ENCODE measurements at places on chromosomes 4 and X. TPM values are rescaled to one million over a fixed set of nuclear protein-coding genes. Genes with fewer than 3 reads are reported as not detected.
A peak's percentile ranks its signal among the peaks of the same experiment; 100 is the strongest.

GRCh38 chr4:63814171-63814964 lies 594.9 kb downstream of the TECRL start:
- DNase-seq, result no peak
- no peak overlapping the region for H3K4me3 ChIP-seq
- H3K27me3 ChIP-seq, result no peaks in the 10 kb centered on the region
- H3K27ac ChIP-seq, result no peak overlapping the region
- no peaks in the 10 kb centered on the region for H3K36me3 ChIP-seq

- DNase-seq, result peak; percentile 60
- peak overlapping the region; percentile 87 for H3K27ac ChIP-seq
- H3K4me3 ChIP-seq, result peak overlapping the region; percentile 68
- H3K36me3 ChIP-seq, result no peaks in the 10 kb centered on the region
- H3K27me3 ChIP-seq, result no peaks in the 10 kb centered on the region
Measured at GRCh38 chr4:98260047-98260578, 1.1 kb upstream of the RAP1GDS1 start.

GRCh38 chr4:35900286-35901243 lies 343.7 kb downstream of the ARAP2 start:
- H3K4me1 ChIP-seq, result no peaks in the 10 kb centered on the region
- DNase-seq, result no peak
- H3K4me3 ChIP-seq, result no peak overlapping the region

GRCh38 chr4:164396439-164396838 lies 357.5 kb upstream of the SMIM31 start:
- H3K27me3 ChIP-seq, result no peaks in the 10 kb centered on the region
- no peaks in the 10 kb centered on the region for H3K4me1 ChIP-seq
- no peak overlapping the region for H3K27ac ChIP-seq

DNA sequence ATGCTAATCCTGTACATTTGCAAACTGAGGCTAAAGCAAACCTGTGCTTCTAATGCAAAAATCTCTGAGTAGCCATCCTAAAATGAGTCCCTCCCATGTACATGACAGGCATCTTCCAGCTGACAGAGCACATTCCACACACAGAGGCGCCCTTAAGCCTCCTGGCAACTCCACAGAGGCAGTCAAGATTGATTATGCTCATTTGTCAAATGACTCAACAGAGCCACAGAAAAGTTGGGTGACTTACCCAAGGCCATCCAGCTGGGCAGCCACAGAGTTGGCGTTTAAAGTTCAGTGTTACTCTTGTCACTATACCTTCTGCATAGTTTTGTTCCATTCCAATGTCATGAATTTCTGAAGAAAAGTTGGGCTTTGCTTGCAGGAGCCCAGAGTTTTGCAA lies 394.6 kb upstream of the FGF13 start:
- no peaks in the 10 kb centered on the region for H3K27me3 ChIP-seq
- no peak for DNase-seq
- H3K4me3 ChIP-seq, result no peak overlapping the region
- no peaks in the 10 kb centered on the region for H3K36me3 ChIP-seq

- no peak overlapping the region for H3K4me3 ChIP-seq
- H3K4me1 ChIP-seq, result no peaks in the 10 kb centered on the region
- H3K27me3 ChIP-seq, result no peaks in the 10 kb centered on the region
- no peaks in the 10 kb centered on the region for H3K36me3 ChIP-seq
Measured at GRCh38 chrX:47607091-47607490, 12.6 kb downstream of the SYN1 start.

DNA sequence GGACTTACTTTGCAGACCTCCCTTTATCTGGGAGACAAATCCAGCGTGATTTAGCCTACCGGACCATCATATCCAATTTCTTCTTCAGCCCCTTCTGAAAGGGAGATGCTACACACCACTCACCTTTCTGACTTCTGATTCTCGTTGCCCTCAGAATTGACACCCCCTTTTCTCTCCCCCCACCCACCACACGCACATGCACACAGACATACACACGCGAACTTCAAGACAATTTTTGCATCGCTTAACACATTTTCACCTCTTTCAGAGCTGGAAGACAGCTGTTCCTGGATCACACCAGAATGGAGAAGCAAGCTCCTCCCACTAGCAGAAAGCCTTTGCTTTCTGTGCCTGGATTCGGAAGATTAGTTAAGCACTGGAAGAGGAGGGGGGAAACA lies 1.0 kb upstream of the SNCA start:
- no peaks in the 10 kb centered on the region for H3K36me3 ChIP-seq
- no peak overlapping the region for H3K27ac ChIP-seq

DNA sequence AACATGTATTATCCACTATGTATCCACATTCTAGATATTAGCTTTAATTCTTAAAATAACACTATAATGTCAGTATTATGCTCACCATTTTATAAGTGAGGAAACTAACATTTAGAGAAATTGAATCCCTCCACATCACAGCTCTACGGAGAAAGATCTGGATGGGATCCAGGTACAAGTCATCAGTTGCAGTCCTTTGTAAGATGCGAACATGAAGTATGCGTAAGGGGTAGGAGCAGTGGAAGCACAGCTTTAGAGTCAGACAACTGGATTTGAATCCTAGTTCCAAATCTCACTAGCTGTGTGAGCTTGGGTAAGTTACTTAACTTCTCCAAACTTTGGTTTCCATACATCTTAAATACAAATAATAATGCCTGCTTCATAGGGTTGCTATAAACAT lies 162.5 kb downstream of the ATP10D start:
- no peak for DNase-seq
- H3K4me1 ChIP-seq, result no peaks in the 10 kb centered on the region
- H3K27me3 ChIP-seq, result no peaks in the 10 kb centered on the region
- H3K4me3 ChIP-seq, result no peak overlapping the region

DNA sequence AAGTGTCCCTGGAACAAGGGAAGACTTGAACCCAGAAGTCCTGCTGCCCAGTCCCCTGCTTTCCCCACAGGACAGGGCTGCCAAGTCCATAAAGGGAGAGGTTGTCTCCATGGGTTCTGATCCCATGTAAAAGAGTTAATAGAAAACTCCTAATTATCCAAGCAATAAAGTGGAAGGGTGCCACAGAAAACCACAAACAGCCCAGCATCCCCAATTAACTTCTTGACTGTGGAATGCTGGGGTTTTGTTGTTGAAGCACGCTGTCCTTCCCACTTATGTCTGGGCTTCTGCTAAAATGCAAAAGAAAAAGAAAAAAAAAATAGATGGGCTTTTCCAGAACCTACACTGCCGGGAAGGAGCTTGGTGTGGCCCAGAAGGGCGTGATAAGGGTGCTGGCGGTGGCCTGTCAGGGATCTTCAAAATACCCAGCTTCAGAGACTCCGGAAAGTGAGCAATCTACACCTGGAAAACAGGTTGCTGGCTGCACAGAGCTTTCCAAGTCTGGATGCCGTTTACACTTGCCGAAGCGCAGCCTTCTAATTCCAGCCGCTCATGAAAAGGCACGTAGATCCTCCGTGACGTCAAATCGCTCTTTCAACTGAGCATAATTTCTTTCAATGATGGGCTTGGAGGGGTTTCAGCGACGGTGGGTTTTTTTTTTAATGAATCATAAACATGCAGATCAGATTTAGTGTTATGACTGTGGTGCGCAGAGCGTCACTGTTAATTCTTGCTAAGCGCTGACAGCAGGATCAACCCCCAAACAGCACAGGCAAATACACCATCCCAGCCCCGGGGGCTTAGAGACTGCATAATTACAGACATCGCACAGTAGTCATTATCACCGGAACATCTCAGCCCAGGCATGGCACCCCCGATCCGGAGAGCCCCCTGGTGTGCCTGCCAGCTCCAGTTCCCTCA lies 197.6 kb downstream of the BCOR start:
- H3K4me3 ChIP-seq, result no peak overlapping the region
- H3K36me3 ChIP-seq, result no peaks in the 10 kb centered on the region
- H3K27me3 ChIP-seq, result no peaks in the 10 kb centered on the region
- DNase-seq, result no peak
- peaks cover 2% of the 10 kb centered on the region for H3K4me1 ChIP-seq
- no peak overlapping the region for H3K27ac ChIP-seq

DNA sequence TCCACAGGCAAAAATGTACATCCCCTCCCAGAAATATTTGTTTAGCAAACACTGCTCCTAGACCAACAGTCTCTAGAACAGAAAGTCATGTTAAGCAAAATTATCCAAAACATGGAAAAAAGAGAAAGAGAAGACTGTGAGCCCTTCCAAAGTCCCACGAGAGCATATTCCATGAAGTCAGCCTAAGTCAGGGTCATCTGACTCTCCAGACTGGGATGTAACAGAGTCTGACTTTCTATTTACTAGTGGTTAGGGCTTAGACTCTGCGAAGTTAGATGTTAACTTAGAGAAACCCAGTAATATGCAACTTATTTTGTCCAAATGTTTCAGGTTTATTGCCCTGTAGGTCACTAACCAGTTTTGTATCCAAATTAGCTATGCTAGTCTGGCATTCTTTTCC lies 102.3 kb downstream of the MID1 start:
- H3K4me1 ChIP-seq, result peaks cover 11% of the 10 kb centered on the region
- H3K4me3 ChIP-seq, result no peak overlapping the region
- DNase-seq, result no peak
- H3K27ac ChIP-seq, result no peak overlapping the region
- H3K27me3 ChIP-seq, result no peaks in the 10 kb centered on the region

DNA sequence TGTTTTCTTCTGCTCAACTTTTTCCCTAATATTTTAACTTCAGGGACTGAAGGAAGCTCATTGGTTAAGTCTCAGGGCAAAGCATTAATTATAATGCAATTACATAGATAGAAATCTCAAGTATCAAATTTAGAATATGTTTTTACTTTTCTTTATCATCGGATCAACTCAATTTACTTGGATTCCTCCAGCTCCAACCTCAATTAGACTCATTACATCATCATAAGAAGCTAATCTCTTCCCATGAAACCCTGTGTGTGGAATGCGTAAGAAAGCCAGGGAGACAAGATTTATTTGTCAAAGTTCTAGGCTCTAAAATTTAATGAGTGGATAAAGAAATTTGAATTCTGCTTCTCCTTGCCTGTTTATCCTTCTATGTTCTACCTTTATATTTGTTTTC lies 918.4 kb downstream of the ADGRL3 start:
- DNase-seq, result no peak
- no peak overlapping the region for H3K27ac ChIP-seq
- no peaks in the 10 kb centered on the region for H3K27me3 ChIP-seq
- H3K36me3 ChIP-seq, result no peaks in the 10 kb centered on the region
- no peak overlapping the region for H3K4me3 ChIP-seq

GRCh38 chrX:10477525-10477924 lies 142.9 kb downstream of the MID1 start:
- H3K36me3 ChIP-seq, result no peaks in the 10 kb centered on the region
- no peak overlapping the region for H3K4me3 ChIP-seq
- H3K27ac ChIP-seq, result no peak overlapping the region
- DNase-seq, result no peak

- H3K27ac ChIP-seq, result no peak overlapping the region
- H3K36me3 ChIP-seq, result no peaks in the 10 kb centered on the region
- H3K4me3 ChIP-seq, result no peak overlapping the region
- no peaks in the 10 kb centered on the region for H3K27me3 ChIP-seq
- H3K4me1 ChIP-seq, result no peaks in the 10 kb centered on the region
- DNase-seq, result peak; percentile 36
Measured at GRCh38 chr4:141307241-141307689, 86.6 kb downstream of the ZNF330 start.

DNA sequence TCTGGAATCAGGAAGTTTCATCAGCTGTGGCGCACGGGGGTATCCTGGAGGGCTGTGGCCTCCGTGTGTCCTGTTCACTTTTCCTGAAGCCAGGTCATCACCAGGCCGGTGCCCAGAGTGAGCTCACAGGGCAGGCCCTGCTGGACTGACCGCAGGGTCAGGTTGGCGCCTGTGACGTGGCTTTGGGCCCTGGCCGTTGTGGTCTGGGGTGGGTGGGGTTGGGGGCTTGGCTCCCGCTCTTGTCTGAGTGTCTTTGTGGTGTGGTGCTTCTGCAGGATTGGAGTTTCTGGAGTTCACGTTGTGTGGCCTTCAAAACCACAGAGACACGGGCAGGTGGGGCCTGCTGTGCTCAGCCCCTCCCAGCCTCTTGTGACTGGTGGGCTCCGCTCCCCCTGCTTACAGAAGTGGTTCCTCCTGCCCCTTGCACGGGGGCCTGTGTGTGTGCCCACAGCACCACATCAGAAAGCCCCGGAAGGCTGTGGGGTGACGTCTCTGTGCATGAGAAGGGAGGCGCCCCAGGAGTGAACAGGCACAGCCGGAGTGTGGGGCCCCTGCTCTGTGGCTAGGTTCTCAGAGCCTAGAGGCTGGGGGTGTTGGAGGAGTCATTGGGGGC lies 9.5 kb downstream of the RGS12 start:
- no peaks in the 10 kb centered on the region for H3K27me3 ChIP-seq
- no peak for DNase-seq
- no peak overlapping the region for H3K4me3 ChIP-seq
- no peaks in the 10 kb centered on the region for H3K36me3 ChIP-seq
- no peaks in the 10 kb centered on the region for H3K4me1 ChIP-seq

DNA sequence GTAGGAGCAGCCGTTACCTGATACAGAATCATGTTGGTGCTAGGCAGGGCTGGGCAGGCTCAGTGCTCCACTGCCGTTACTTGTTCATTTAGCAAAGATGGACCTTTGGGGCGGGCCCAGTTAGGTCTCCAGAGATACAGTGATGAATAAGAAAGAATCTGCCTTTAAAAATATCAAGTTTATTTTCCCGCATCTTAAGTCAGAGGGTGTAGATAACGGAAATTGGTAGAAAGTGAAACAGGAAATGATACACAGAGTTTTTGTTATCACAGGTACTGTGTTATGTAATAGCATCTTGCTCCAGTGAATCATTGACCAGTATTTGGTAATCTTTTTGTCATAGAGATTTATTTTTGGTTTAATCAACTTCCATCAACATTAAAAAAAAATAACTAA lies 5.5 kb downstream of the TMEM131L start:
- peaks cover 8% of the 10 kb centered on the region for H3K36me3 ChIP-seq
- H3K27ac ChIP-seq, result peak overlapping the region; percentile 91

GRCh38 chr4:10960389-10960788 lies 275.8 kb upstream of the CLNK start:
- no peaks in the 10 kb centered on the region for H3K36me3 ChIP-seq
- DNase-seq, result no peak
- no peak overlapping the region for H3K4me3 ChIP-seq
- H3K4me1 ChIP-seq, result no peaks in the 10 kb centered on the region
- no peak overlapping the region for H3K27ac ChIP-seq
- no peaks in the 10 kb centered on the region for H3K27me3 ChIP-seq

DNA sequence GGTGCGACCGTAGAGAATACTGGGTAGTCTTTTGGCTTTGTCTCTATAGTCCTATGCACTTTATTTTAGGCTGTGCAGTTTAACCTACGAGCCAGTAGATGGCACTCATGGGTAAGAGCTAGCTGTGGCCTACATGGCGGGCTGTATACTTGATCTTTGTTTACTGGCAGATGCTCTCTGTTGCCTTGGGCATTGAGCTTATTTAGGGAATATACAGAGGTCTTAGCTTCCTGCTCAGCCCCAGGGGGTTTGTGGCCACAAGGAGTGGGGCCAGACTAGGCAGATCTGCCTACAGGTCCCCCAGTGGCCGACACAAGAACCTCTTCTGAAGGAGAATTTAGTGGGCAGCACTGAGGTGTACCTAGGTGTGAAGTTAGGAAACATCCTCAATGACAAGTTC lies 227.6 kb upstream of the HDX start:
- peak overlapping the region; percentile 39 for H3K4me3 ChIP-seq
- no peaks in the 10 kb centered on the region for H3K36me3 ChIP-seq
- no peak overlapping the region for H3K27ac ChIP-seq
- no peaks in the 10 kb centered on the region for H3K27me3 ChIP-seq
- DNase-seq, result no peak

GRCh38 chr4:30716681-30717207 lies 3.4 kb upstream of the PCDH7 start:
- no peaks in the 10 kb centered on the region for H3K36me3 ChIP-seq
- no peak overlapping the region for H3K27ac ChIP-seq
- no peaks in the 10 kb centered on the region for H3K27me3 ChIP-seq
- peaks cover 41% of the 10 kb centered on the region for H3K4me1 ChIP-seq

Gene DUSP21
- total RNA-seq, result 1.6 TPM

Gene NLRP2B
- total RNA-seq, result not detected

Gene ADGRG4
- total RNA-seq, result not detected

Gene FRMPD4
- 0.08 TPM for total RNA-seq

Gene CC2D2A
- total RNA-seq, result 3.8 TPM

Gene CLTRN
- total RNA-seq, result 1.5 TPM

Gene IL2
- not detected for total RNA-seq

Gene HTN3
- total RNA-seq, result not detected

Measured in liver (tissue), 10 donors.